ENCODE measurements at places on chromosomes 5 and 9.

- DNase-seq = no peak
Measured at GRCh38 chr5:157486221-157486681, 26.2 kb downstream of the NIPAL4 start.

GRCh38 chr9:99392986-99393385, 170.9 kb downstream of the SEC61B start:
- DNase-seq = no peak

DNA sequence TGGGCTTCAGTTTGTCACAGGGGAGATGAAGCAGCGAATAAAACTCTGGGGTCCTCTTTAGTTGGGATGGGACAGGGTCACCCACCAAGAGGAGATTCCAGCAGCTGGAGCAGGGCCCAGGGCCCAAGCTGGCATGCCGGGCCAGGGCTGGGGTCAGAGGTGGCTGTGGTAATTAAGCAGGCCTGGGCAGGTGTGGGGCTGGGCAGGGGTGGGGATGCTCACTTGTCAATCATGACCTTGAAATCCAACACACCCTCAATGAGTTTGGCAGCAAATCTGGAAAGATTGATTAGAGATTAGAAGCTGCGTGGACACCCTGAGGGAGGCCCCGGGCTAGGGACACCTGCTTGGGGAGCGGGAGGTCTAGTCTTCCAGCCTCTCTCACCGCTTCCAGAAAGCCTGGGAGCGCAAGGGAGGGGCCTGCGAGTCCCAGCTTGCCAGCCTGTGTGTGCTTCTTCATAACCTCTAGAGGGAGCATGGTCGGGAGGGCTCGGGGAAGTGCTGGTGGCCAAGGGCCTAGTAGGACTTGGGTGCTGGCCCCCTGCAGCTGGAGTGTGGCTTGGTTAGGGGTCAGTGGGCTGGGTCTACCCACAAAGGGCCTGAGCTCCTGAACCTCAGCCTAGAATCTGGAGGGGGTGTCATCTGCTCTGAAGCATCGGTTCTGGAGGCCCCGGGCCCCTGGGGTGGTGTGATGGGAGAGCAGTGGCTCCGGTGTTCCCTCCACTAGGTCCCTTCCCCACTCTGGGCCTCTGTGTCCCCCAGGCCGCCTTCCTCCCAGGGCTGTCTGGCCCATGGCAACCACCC, 7.6 kb downstream of the CRAT start:
- DNase-seq = peak; percentile 79

- peak; percentile 61 for DNase-seq
Measured at GRCh38 chr5:84274585-84275468, 109.9 kb downstream of the EDIL3 start.

GRCh38 chr9:91948597-91949391, 1.2 kb downstream of the ROR2 start:
- DNase-seq = peak; percentile 87

- DNase-seq = no peak
Measured at GRCh38 chr9:107274096-107274495, 9.0 kb upstream of the RAD23B start.

DNA sequence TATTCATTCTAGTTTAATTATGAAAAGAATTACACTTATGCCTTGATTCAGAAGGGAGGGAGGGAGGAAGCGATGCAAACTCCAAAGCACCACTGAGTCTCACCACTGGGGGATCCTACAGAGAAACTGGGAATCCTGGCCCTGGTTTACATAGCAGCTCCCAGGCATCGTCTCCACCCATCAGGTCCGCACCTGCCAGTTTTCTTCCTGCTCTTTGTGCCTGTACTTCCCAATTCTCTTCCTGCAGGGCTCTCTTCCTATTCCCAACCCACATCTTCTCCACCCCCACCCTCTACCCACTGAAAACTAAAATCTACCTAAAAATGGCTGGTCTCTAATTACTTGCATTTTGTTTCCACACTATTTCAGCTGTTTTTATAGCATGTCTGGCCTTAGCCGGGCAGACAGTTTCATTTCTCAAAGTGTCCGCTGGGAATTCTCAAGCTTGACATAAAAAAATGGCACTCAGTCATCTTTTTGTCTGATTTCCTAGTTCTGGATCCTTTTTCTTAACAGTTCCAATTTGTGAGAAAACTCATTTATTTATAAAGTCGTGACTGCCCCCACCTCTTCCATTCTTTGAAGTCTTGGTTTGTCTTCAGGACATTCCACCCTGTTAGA, 1.6 kb upstream of the TNIP1 start:
- peak; percentile 65 for DNase-seq

Data from neural progenitor cell (in vitro differentiated cells).